CD4-positive, alpha-beta T cell treated with Interleukin-10 for 1 hour (primary cell): ENCODE measurements at places on chromosomes 2 and 18.

GRCh38 chr2:28342081-28342967 lies 50.3 kb upstream of the FOSL2 start:
- no peak for DNase-seq

DNA sequence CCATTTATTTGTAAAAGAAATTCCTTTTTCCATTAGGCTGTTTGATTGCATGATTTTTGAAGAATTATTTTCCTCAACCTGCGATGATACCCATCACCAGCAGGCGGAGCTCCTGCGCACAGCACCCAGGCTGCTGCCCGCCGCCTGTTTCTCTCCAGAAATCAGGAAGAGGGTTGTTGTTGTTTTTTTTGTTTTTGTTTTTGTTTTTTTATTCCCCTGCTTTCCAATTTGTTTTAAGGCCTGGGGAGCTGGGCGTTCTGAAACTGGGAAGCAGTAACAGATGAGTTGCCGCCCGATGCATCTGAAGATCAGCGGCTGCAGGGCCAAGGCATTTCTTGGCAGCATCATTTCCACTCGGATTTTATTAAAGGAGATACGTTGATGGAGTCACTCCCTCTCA lies 132.1 kb downstream of the MBP start:
- peak; percentile 62 for DNase-seq

- no peak for DNase-seq
These were observed 258.1 kb downstream of the NAPG start for GRCh38 chr18:10783941-10784340.

DNA sequence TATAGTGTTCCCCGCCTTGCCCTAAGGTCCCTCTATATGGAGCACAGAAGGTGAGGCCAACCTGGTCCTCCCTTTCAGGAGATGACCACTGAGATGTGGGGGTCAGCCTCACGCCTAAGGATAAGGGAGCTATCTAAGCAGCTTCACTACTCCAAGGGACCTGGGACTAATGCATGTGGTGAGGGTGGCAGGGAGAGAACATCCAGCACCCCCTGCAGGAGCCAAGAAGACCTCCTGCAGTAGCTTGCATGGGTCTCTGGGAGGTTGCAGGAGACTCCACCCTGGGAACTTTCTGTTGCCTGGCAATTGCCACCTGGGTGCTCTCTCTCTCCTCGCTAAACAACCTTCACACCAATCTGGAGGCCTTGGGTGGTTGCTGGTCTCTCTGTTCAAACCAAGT lies 93.0 kb upstream of the KLHL29 start:
- DNase-seq: no peak

DNA sequence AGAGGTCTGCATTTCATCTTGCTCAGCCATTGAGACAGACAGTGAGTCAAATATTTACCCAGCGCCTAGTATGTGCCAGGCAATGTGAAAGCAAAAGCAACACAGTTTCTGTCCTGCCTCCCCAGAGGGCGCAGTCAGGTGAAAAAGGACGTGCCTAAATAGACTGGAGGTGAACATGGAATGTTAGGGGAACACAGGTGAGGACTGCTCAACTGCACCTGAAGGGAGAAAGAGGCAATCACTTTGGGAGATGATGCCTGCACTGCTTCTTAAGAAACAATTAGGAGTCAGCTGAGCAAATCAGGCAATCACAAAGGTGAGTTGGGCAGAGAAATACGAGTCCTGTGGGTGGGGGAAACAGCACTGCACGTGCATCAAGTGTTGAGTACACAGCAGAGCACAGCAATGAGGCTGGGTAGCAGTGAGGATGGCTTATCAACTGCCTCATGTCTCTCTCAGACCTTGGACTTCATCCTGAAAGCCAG lies 218.3 kb upstream of the SMAD7 start:
- peak; percentile 47 for DNase-seq

GRCh38 chr2:231007286-231008098 lies 11.6 kb downstream of the SPATA3 start:
- no peak for DNase-seq

DNA sequence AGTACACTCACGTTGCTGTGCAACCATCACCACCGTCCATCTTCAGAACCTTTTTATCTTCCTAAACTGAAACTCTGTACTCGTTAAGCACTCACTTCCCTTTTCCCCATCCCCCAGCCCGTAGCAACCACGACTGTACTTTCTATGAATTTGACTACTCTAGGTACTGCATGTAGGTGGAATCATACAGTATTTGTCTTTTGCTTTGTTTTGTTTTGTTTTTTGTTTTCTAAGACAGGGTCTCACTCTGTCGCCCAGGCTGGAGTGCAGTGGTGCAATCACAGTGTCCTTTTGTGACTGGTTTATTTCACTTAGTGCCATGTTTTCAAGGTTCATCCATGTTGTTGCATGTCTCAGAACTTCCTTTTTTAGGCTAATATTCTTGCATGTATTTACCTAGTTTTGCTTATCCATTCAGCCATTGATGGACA lies 7.0 kb upstream of the TYMS start:
- peak; percentile 17 for DNase-seq

DNA sequence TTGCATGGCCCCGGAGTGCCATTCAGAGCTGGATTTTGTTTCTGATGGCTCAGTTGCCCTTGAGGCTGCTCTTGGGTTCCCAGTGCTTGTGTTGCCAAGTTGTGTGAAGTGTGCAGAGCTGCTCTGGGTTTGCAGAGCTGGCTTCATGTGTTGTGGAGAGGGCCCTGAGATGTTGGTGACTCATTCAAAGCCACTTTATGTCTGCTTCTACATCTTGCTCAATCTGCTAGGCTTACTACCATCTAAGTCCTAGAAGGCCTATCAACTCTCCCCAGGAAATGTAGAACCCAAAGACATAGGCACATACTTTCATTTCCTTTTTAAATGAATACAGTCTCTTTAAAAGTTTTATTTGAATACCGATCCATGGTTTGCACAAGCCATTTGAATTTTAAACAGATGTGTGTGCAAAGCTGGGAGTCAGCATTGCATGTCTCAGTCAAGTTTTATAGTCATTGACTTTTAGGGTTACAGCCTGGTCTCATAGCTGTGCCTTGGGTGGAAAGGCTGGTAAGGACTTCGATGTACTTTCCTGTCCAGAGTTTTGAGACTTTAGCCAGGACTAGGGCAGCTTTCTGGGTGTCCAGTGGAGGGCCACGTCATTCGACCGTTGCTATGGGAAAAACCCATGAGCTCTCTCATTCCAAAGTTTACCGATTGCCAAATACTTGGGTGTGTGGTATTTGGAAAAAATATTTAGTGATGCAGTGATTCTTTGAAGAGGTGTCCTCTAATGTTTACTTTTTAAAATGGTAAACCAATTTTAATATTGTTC lies 105.0 kb downstream of the LTBP1 start:
- no peak for DNase-seq

DNA sequence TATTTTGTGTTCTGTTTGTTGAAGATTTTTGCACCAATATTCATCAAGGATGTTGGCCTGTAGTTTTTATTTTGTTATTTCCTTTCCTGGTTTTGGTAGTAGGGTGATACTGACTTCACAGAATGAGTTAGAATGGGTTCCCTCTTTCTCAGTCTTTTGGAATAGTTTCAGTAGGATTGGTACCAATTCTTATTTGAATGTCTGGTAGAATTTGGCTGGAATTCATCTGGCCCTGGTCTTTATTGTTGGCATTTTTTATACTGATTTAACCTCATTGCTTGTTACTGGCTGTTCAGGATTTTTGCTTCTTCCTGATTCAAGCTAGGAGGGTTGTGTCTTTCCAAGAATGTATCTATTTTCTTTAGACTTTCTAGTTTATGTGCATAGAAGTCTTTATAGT lies 263.7 kb downstream of the SOX11 start:
- DNase-seq: no peak

DNA sequence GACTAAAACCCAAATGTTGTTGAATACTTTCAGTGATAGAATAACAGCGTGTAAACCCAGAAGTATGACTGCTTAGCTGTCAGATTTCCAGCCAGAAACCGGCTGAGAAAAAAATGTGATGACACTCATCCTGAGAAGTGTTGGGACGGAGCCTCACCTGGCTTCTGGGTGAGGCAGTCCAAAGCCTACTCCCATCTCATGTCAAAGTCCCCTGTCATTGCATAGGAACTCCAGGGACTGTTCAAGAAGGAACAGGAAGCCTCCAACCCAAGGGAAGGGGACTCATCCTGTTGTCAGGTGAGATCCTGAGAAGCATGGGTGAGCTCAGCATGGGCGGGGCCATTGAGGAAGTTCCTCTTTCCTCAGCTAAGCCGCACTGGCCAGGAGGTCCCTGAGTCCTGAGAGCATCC lies 11.3 kb upstream of the CHRNA1 start:
- no peak for DNase-seq

DNA sequence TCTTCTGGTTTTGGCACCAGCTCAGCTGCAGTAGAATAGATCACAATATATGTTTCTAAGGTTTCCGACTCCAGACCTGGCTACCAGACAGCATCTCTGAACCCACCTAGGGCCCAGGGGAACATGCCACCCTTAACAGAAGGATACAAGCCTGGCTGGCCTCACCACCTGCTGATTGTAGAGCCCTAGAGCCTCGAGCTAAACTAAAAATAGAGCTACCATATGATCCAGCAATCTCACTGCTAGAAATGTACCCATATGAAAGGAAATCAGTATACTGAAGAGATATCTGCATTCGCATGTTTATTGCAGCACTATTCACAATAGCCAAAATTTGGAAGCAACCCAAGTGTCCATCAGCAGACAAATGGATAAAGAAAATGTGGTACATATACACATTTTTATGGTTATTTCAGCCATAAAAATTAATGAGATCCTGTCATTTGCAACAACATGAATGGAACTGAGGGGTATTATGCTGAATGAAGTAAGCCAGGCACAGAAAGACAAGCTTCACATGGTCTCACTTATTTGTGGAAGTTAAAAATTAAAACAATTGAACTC lies 242.4 kb upstream of the SLC39A10 start:
- DNase-seq: no peak

GRCh38 chr2:207143215-207144172 lies 22.3 kb downstream of the KLF7 start:
- peak; percentile 73 for DNase-seq

DNA sequence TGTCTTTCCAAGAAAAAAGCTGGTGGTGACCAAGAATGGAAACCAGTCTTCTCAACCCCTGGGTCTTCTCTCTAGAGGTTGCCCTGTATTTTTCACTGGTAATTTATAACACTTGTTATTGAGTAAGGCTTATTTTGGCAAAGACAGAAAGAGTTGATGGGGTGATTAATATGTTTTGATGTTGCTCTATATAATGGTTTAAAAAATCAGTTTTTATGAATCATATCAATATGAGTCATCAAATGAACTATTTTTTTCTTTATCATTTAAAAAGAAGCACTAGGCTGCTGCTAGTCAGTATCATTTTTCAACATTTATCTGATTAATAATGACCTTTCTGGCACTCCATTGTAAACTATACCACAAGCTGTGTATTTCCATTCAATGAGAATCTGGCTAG lies 1142.2 kb downstream of the LRP1B start:
- no peak for DNase-seq

GRCh38 chr2:70371753-70372152 lies 69.9 kb upstream of the FAM136A start:
- DNase-seq: no peak

DNA sequence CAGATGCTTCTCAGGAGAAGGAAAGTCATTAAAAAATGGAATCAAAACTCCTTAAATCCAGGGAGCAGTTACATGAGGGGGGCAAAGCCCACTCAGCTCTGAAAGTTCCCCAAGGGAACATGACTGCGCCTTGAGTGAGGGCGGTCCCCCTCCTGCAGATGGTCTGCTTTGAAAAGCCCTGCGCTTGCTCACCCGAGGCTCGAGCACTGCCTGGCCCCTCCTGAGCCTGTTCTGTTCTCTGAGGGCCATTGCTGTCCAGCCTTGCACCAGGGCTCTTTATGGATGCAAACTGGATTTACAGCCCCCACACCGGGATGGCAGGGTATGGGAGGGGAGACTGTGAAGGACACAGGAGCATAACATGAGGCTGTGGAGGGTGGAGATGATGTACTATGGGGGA lies 37.8 kb upstream of the DNMT3A start:
- DNase-seq: no peak

DNA sequence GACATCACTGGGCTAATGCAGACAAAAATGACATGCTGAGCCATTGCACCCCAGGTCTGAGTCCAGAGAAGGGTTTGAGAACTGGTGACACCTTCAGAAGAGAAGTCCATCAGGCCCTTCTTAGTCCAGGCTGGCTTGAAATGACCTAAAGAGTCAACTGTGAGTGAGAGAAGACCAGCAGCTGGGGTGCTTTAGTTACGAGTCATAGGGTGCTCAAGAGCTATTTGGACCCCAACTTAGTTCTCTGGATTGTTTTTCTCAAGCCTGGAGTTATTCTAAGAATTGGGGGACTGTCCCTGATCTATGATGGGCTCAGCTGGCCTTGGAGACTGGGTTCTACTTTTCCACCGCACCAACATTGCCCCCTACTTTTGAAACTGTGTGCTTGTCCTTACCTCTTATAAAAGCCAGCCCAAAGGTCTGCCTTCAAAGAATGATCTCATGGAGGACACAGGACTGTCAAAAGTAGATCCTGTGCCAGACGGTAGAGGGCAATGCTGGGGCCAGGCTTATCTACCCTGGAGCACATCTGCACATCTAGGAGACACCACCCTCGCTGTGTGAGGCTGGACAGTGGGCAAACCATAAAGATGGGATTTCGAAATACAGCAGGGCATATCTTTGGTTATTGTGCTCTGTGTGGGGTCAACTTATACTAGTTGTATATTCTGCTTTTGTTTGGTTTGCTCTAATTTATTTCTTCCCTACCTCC lies 333.0 kb upstream of the SLC14A2 start:
- no peak for DNase-seq
